ENCODE measurements at places on chromosomes 3 and 15.

GRCh38 chr15:68201879-68202261, 3.3 kb downstream of the CALML4 start:
- DNase-seq: no peak

DNA sequence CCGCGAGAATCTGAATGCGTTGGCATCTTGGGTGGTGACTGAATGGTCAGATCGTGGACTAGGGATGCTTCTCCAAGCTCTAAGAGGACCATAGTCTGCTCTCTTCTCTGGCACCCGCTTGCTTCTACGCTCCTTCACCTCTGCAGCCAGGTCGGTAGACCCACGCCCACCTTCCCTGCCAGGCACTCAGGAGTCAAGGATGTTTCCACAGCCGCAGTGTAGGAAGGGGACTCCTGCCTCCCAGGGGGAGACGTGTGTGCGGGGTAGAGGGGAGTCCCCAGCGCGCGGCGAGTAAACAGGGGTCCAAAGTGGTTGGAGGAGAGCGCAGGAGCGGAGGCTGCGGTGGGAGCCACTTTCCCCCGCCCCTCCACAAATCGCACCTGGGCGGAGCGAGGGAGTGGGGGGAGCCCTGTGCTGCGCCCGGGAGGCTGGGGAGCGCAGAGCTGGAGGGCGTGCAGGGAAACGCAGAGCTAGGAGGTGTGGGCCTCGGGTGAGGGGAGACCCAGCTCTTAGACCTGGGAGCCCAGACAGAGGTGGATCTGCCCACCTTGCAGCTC, 1.7 kb downstream of the LRRC3B start:
- DNase-seq: no peak

DNA sequence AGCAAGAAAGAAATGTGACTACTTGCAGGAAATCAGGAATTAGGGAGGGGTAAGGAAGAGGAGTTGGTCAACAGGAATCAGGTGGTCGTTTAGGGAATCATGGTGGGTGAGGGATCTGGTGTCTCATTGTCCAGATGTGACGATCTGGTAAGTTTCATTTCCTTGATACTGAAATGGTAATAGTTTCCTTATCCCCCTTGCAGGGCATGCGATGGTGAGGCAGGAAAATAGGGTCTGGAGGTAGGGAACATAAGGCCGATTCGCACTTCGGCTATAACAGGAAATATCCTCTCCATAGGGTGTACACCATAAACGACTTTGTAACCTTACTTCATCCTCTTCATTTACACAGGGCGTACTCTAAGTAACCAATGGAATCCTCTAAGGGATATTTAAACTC, 574 bp upstream of the LRRC34 start:
- DNase-seq: no peak

DNA sequence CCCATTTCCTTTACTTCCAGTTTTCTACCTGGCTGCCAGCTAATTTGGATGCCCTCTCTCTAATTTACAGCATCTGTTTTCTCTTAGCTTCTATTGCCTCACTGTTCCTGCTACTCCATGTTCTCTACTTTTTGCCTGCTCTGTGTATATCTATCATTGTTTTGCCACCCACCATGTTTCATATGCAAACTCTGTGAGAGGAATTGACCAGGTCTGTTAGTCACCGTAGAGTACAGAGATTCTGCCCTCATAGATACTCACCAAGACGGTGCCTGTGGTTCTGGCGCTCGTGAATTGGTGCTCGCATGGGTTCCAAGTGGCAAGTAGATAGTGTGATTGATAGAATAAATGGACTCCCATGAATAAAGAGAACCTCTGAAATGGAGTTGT, 288.8 kb downstream of the CNTN6 start:
- DNase-seq: no peak

DNA sequence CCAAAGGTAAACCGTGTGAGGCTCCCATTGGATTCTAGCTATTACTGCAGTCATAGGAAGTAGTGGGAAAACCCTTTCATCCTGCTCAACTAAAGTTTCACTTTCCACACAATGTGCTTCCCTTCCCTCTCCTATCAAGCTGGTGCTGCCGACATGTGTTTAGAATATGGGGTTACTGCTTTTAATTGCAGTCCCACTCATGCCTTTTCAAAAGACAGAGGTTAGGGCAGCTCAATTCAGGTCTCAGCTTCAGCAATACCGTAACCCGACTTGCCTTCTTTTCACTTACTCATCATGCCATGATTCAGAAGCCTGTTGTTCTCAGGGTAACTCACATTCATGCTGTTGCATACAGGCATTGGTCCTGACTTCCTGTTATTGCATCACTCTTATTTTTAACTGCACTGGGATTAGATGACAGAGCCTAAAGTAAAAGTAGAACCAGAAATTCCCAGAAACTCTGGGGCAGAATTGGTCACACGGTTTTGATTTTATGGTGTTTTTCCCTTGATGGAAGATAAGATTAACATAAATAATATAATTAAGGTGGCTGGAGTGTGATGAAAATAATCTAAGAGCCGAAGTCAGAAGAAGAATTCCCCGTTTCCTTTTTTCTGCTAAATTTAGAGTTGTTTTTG, 45.7 kb downstream of the C2CD4B start:
- DNase-seq: no peak

- no peak for DNase-seq
Observed at GRCh38 chr3:99635348-99635747, 3.0 kb upstream of the COL8A1 start.

GRCh38 chr3:114179575-114179974, 723 bp upstream of the DRD3 start:
- DNase-seq: peak; percentile 54

- DNase-seq: no peak
Observed at GRCh38 chr3:52006017-52006819, 10.5 kb upstream of the RPL29 start.

DNA sequence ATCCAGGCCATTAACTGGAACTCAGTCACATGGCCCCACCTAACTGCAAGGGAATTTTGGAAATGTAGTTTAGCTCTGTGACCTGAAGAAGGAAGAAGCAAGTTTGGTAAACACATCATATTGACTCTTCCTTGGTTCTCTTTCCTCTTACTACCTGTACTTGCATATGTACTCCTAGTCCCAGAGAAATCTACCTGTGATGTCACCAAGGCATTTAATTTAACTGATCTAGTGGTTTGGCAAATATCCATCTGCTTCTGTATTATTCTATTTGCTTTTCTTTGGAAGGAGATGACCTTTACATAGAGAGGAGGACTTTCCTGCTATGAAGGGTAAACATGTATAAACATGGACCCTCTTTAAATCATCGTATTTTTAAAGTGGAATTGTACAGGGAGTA, 150.8 kb downstream of the TMEM108 start:
- DNase-seq: no peak

- DNase-seq: no peak
Observed at GRCh38 chr15:32030795-32031194, 480 bp downstream of the CHRNA7 start.

DNA sequence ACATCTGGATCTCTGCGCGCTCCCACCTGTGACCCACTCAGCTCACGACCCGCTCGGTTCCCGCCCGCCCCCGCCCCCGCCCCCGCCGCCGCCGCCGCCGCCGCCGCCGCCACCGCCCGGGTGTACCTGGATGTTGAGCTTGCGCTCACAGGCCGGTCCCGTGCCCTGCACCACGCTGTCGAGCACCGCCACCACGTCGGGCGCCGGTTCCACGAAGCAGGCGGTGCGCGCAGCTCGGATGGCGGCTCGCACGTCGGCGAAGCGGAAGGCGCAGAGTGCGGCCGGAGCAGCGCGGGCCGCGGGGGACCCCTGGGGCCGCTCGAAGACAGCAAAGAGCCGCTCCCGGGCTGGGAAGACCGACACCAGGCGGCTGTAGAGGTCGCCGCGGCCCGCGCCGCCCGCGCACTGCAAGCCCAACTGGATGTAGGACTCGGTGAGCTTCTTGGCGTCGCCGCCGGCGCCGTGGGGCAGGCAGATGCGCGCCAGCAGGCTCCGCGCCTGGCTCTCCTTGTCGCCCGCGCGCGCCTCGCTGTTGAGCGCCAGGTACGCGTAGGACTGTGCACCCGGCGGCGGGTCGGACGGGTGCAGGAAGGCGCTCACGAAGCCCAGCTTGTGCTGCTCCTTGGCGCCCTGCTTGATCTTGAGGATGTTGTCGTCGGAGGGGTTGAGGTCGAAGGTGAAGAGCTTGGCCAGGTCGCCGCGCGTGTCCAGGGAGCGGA, 1.1 kb downstream of the PLXND1 start:
- peak; percentile 38 for DNase-seq

DNA sequence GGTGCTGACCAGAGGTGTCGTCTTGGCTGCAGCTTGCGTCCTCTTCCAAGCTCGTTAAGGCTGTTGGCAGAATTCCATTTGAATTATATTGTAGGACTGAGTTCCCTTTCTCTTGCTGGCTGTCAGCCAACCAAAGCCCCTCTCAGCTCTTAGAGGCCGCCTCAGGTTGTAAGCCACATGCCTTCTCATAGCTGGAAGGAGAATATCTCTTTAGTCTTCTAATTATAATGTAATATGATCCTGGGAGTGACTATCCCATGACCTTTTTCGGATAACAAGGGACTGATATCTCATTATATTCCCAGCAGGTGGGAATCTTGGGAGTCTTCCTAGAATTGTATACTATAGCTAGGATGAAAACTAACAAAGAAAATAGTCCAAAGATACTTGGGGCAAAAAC, 4.8 kb downstream of the SCG5 start:
- DNase-seq: peak; percentile 70

- no peak for DNase-seq
Observed at GRCh38 chr3:109696932-109697331, 359.6 kb upstream of the DPPA4 start.

Measured in NCI-H1092 (cell line).